Retinal pigment epithelial cell (primary cell): ENCODE measurements at places on chromosomes 2 and 18.
A peak's percentile ranks its signal among the peaks of the same experiment; 100 is the strongest.

DNA sequence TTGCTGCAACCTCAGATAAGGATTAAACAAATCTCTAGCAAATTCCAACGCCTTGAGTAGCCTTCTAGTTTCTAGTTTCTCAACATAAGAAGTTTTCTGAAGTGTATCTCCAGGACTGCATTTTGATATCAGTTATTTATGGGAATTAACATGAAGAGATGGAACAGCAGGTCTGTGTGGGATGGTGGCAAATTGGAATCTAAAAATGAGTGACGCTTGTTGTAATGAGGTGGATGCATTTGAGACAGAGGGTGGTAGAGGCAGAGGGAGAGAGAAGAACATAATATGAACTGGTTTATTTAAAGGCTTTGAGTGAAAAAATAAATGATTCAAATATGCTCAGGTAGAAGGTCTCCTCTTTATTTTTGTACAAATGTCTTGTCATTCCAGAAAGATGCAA, 446.8 kb upstream of the GCFC2 start:
- no peak for DNase-seq

DNA sequence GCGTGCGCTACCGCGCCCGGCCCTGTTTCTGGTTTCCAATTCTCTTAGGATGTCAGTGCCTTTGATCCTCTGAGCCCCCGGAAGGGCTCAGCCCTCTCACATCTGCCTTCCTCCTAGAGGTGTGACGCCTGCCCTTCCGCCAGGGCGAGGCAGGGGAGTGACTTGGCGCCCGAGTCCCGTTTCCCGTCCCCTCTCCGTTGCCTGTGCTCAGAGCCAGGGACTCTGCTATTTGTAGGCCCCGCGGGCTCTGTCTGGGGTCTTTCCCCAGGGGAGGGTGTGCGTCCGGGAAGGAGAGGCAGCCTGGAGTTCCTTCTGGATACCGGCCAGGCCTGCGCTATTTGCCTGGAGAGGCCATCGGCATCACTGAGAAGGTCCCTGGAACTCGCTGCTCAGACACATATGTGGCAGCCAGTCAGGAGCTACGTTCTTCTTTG, 103.7 kb upstream of the TAF1B start:
- DNase-seq: no peak

DNA sequence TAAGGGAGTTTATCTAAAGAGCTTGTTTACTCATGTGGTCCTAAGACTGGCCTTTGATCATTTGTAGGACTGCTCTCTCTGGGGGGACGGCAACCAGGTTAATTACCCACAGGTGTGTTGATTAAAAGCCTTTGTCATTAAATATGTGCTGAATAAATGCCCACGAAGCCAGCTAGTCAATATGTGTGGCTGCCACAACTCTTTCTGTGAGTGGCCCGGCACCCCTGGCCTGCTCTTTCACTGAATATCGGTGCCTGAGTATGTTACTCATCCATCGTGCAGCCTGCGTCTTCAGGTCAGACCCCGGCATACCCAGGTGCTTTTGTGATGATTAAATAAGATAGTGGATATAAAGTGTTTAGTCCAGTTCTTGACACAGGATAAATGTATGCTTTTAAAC, 24.3 kb upstream of the FSHR start:
- DNase-seq: no peak

- peak; percentile 90 for DNase-seq
Measured at GRCh38 chr2:177242121-177242987, 22.2 kb downstream of the NFE2L2 start.

GRCh38 chr2:226873826-226874225, 38.0 kb downstream of the RHBDD1 start:
- DNase-seq: no peak

DNA sequence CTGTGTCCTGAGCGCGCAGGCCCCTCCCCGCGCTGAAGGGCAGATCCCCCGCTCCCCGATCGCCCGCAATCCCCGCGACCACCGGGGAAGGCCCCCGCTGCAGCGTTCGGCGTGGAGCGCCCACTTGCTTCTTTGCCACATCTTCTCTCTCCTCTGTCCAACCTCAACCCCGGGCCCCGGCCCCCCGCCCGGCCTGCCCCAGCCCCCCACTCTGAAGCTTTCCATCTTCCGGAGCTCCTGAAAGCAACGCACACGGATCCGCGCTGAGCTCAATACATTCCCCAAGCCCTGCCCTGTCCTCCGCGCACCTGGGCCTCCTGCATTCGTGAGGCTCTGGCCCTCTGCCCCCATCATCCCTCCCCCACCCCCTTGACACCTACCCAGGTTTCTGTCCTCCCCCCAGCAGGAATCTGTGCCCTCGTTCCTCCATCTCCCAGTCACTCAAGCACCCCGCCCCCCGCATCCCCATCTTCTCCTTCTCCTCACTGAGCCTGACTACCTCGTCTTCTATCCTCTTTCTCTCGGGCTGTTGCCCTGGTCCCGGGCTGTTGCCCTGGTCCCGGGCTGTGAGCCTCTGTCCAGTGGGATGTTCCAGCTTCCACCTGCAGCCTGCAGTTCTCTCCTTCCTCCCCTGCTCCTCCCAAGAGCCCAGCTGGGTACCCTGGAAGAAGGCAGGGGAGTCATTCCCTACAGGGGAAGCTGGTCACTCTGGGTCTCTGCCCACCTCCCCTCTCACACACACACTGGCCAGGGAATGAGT, 7.8 kb downstream of the SPEG start:
- no peak for DNase-seq

DNA sequence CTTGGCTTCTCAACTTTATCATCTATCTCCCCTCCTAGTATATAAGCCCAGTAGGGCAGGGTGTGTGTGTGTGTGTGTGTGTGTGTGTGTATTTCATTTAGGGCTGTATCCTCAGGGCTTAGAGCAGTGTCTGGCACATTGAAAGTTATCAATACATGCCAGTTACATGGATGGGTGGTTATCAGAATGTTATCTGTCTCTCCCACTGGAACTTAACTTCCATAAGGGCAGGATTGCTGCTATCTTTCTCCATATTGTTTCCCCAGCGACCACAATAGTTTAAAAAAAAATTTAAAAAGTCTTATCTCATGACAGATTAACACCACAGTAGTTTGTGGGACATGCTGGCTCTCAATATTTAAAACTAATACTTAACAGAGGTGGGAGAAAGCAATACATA, 488.9 kb downstream of the PLCL1 start:
- no peak for DNase-seq
